Cortex of kidney (tissue), 1 donor: ENCODE measurements at places on chromosomes 7 and 10.

- no peak for DNase-seq
Measured at GRCh38 chr7:106608661-106609060, 52.3 kb downstream of the CCDC71L start.

- no peak for DNase-seq
Measured at GRCh38 chr10:115572740-115573455, 479.7 kb downstream of the ATRNL1 start.

- no peak for DNase-seq
Measured at GRCh38 chr10:681670-682318, 7.7 kb downstream of the DIP2C start.

DNA sequence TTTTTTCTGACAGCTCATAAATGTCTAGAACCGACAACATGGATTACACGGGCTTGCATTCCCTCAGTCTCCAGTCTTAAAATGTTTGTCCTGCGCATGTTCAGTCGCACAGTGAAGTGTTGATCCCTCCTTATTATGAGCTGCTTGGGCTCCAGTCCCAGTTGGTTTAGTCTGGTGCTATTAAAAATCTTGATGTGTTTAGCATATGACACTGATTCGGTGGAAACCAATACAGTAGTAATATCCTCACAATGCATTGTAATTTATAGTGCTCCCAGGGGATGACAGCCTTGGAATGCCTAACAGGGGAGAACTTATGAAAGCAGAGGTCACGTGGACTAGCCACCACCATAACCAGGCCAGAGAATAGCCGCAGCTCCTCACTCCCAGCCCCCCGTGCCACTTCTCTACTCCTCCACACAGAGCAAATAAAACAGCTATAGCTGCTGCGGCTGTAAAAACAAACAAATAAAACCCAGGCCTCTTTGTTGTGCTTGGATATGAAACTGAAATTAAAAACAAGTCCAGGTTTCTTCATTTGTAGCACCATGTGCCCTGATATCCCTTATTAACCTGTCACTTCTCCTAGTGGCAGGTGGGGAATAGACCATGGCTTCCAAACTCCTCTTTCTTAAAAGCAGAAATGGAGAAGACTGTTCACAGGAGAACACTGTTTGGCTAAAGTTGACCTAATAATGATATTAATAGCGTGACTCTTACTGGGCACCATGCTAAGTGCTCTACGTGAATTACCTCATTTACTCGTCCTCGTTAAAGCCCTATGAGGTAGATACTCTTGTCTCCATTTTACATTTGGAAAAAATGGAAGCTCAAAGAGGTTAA is 7.7 kb downstream of the DPCD start:
- no peak for DNase-seq

- DNase-seq: no peak
Measured at GRCh38 chr7:111320133-111320532, 229.2 kb downstream of the LRRN3 start.
